ENCODE measurements at places on chromosomes 16 and 17.

DNA sequence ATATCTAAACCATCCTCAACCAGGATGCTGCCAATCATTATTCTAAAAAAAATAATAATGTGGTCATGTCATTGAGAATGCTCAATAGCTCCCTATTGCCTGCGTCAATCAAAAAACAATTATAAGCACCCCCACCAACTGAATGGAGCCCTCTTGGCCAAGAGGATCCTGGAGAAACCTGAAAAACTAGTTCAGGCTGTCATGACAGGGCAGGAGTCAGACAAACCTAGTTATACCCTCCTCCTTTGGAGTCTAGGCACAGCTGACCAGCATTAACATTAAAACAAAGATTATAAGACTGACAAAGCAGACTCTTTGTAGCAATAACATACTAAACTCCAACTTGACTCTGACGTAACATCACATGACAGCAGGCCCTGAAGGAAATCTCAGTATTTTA, 119.2 kb upstream of the CCL2 start:
- no peak for DNase-seq

DNA sequence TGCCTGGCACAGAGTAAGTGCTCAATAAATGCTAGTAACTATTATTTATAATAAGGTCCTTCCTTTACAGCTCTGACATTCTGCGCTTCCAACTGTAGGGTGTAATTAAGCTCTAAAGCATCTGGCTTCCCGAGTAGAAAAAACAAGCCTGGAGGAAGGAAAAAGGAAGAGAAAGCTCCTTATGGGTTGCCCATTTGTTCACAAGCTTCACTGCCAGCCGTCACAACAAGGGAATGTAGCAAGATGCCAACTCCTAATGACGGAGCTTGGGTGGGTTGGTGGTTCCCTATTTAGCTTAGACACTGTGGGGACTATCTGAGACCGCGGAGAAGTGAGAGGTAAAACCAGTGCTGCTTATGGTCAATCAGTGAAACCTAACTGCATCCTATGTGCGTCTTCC, 7.3 kb upstream of the RPRML start:
- no peak for DNase-seq

DNA sequence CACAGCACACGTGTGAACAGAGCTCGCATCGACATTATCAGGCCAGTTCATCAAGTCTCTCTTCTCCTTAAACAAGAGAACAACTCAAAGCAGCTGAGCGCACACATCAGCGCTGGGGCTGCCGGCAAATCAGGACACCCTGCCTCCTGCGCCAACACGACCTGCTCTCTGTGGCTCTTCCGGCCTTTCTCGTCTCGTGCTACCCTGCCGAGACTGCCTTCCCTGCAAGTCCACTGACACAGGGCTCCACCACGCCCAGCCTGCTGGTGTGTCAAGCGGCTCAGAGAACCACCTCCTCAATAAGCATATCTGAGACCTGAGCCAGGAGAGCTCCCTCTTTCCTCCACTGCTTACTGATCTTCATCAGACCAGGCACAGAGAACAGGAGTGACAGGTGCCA, 96.9 kb downstream of the ZNF778 start:
- no peak for DNase-seq

GRCh38 chr16:5971924-5972323, 874.3 kb upstream of the EEF2KMT start:
- DNase-seq, result no peak

DNA sequence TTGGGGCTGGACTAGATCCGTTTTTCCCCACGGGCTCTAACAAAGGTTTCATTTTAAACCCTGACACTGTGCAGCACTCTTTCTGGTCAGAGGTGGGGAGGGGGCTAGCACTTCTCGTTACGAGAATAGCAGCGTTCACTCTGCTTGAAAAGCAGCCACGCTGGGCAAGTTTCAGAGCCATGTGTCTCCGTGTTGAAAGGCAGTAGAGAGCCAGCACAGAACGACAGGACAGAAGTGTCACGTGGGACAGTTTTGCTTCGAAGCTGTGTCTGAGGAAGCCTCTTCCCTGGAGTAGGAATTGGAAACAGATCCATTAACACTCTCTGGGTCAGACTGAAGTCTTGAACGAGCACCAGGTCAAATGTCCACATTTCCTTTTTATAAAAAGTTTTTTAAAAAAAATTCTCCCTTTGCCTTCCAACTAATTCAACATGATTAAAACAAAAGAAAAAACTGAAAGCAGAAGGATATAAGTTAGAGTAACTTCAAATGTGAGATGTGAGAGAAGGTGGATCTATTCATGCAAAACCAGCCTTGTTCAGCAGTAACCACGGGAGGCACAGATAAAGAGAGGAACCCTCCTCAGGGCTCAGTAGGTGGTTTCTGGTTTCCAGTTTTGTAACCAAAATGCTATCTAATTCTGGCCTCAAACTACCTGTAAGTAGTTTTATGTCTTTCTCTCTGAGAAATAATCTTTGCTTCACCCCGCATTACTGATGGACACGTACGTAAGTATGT, 65.0 kb downstream of the SMG6 start:
- DNase-seq, result no peak

- DNase-seq, result no peak
Observed at GRCh38 chr17:384622-385177, 32.1 kb upstream of the RPH3AL start.

DNA sequence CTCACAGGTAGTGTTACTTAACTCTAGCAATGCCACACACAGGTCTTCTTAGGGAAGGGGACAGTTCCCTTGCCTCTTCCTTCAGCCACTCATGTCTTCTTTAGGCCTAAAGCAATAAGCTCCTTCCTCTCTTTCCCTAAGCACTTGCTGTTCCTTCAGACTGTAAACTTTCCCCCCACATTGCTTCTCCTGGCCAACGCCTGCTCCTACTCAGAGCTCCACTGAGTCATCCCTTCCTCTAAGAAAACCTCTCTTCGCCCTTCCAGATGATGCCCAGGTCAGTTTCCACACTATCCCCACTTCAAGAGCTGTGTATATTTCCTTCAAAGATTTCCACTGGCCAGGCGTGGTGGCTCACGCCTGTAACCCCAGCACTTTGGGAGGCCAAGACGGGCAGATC, 12.5 kb upstream of the EPOP start:
- no peak for DNase-seq

DNA sequence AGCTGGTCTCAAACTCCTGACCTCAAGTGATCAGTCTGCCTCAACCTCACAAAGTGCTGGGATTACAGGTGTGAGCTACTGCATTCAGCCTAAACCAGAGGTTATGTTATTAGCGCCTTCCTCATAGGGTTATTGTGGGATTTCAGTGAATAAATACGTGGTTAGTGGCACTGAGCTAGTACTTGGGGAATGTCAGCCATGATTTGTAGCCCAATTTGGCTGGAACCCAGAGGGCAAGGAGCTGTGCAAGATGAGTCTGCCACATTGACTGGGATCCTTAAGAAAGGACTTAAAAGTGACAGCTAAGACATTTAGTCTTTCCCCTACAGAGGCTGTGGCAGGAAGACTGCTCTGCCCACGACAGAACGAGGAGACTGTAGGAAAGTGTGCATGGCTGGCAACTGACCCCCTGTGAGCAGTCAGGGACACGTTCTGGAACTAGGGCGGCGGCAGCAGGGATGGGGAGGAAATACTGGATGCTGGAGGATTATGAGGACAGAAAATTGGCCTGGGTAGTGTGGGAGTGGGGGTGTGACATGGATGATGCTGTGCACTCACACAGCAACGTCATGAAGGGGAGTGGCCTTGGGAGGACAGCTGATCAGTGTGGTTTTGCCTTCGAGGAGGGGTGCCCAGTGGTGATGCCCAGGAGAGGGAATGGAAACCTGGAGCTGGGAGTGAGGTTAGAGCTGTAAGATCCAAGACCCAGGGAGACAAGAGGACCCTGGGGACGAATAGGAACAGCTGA, 14.6 kb downstream of the ATP5PD start:
- DNase-seq, result no peak

DNA sequence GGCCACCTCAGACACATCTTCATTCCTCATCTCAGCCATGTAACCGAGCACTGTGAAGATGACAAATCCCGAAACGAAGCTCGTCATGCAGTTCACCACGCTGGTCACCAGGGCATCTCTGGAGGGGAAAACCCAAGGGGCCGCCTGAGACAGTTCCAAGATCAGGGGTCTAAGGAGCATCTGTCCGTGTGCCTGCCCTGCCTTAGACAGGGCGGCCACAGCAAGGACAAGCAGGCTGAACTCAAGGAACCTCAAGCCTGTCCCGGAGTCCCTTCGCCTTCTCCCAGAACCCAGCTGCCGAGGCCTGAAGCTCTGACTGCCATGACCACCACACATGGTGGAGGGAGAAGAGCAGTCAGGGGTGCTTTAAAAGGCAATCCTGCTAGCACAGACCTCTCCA, 22.7 kb downstream of the SLC6A4 start:
- no peak for DNase-seq

GRCh38 chr17:66647391-66647983, 187.4 kb upstream of the CACNG5 start:
- DNase-seq, result no peak

DNA sequence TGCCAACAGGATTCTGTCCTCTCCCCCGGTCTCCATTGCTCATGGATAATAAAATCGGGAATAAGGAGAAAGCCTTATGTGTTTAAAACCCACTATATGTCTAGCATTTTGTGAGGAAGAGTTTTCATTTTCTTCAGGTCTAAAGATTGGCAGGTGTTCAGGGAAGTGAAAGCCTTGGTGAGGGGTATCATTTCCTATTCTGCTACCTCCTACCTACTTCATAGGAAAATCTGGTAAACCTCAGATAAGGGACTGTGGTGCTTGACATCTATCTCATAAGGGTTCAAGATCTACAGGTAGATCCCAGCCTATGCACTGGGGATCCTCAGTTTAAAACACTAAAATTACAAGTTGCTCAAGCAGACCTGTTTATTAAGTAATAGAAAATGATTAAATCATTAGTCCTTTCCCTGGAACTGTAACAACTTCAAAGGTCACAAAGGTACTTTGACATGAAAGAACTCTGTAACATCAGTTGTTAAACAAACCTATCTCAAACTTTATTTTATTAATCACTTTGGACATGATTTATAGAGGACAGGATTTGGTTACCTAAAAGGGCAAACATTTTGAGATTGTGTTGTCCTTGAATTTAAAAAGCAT, 6.5 kb downstream of the MOSMO start:
- DNase-seq, result no peak

- DNase-seq, result no peak
Observed at GRCh38 chr17:83075270-83075880, 4.0 kb upstream of the METRNL start.

GRCh38 chr16:35185366-35186044, 1726.1 kb downstream of the TP53TG3F start:
- no peak for DNase-seq

DNA sequence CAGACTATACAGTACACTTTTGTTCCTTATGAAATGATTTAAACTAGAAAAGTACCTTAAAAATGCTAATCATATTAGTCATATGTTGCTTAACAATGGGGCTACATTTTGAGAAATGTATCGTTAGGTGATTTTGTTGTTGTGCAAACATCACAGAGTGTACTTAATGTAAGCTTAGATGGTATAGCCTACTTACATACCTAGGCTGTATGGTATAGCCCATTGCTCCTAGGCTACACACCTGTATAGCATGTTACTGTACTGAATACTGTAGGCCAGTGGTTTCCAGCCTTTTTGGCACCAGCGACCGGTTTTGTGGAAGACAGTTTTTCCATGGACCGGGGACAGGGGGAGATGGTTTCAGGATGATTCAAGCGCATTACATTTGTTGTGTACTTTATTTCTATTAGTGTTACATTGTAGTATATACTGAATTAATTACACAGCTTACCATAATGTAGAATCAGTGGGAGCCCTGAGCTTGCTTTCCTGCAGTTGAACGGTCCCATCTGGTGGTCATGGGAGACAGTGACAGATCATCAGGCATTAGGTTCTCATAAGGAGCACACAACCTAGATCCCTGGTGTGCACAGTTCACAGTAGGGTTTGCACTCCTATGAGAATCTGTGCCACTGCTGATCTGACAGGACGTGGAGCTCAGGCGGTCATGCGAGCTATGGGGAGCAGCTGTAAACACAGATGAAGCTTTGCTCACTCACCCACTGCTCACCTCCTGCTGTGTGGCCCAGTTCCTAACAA, 35.0 kb upstream of the MRC2 start:
- DNase-seq, result no peak

DNA sequence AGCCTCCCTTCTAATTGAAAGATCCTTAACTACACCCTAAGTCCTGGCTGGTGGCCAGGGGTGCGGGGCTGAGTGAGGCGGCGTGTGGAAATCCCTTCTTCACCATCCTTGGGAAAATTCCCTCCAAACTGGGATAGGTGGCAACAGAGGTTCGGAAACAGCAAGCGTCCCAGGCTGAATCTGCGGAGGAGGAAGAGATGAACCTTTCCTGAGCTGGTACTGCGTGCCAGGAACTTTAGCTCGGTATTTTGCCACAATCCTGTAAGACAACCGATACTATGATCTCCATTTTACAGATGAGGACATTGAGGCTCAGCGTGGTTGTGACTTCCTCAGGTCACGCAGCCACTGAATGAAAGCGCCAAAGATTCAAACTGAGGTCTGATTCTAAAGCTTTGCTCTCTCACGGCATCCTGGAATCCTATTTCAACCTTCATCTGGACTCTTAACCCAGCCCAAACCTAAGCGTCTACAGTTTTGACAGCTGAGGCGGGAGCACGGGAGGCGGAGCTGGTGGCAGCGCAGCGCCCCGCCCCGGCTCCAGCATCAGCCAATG, 583 bp upstream of the CYLD start:
- no peak for DNase-seq

DNA sequence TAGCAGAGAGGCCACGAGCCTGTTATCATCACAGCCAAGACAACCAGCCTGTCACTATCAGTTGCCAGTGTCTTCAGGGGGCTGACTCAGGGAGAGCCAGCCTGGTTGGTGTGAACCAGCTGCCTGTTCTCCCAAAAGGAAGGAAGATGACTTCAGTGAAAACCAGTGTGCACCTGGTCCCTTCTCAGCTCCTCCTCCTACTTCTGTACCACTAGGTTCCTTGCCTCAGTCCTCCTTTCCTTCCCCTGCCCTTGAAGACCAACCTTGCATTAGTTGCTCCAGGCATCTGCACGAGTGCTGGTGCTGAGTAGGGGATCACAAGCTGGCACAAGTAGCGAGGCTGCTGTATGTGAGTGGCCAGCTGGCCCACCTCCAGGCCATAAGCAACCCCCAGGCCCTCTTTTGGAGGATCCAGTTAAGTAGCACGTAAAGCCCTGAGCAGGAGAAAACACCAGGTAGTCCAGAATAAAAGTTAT, 8.5 kb downstream of the TUBG1 start:
- DNase-seq, result no peak
